ENCODE measurements at places on chromosomes 12 and 14.

- DNase-seq = no peak
Measured at GRCh38 chr12:88805286-88805685, 225.0 kb upstream of the KITLG start.

DNA sequence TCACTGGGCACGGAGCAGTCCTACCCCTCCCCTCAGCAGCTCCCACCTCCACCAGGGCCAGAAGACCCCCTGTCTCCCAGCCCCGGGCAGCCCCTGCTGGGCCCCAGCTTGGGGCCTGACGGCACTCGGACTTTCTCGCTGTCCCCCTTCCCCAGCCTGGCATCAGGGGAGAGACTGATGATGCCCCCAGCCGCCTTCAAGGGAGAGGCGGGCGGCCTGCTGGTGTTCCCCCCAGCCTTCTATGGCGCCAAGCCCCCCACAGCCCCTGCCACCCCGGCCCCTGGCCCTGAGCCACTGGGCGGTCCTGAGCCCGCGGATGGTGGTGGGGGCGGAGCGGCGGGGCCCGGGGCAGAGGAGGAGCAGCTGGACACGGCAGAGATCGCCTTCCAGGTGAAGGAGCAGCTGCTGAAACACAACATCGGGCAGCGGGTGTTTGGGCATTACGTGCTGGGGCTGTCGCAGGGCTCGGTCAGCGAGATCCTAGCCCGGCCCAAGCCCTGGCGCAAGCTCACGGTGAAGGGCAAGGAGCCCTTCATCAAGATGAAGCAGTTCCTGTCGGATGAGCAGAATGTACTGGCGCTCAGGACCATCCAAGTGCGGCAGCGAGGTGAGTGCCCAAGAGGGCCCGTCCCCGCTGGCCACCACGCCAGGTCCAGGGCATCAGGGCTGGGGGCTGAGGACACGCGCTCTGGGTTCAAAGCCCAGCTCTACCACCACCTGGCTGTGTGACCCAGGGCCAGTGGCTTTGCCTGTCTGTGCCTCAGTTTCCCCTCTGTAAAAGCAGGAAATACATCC is 58.6 kb downstream of the PHETA1 start:
- no peak for DNase-seq

DNA sequence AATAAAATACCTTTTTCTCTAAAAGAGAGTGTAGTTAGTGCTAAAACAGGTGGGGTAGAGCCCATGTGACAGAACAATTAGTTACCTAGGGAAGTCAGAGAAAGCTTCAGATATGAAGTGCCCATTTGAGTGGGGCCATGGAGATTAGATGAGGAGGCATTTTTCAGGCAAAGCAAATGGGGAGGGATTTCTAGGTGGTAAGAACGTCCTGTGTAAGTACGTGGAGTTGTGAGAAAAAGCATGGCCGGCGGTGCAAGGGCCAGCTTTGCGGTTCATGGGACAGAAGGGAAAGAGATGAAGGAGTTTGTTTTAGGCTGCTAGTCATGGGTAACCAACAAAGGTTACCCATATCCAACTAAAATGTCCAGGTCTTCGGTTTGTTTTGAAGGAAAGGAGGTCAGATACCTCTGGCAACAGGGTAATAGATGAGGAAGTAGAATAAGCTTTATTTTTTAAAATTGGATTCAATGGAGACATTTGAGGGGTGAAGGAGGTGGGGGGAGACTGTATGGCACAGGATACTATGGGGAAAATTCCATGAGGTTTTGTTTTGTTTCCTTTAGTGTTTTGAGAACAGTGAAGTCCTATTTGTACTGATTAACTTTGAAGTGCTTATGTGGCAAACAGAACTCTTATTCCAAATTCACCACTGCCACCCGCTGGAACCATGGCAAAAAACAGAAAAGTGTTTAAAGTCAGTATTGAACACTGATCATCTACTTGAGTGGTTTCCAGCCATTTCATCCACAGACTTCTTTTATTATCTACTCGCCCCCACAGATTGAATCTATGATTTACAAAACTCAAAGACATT is 10.0 kb upstream of the SNRPF start:
- DNase-seq = peak; percentile 39

DNA sequence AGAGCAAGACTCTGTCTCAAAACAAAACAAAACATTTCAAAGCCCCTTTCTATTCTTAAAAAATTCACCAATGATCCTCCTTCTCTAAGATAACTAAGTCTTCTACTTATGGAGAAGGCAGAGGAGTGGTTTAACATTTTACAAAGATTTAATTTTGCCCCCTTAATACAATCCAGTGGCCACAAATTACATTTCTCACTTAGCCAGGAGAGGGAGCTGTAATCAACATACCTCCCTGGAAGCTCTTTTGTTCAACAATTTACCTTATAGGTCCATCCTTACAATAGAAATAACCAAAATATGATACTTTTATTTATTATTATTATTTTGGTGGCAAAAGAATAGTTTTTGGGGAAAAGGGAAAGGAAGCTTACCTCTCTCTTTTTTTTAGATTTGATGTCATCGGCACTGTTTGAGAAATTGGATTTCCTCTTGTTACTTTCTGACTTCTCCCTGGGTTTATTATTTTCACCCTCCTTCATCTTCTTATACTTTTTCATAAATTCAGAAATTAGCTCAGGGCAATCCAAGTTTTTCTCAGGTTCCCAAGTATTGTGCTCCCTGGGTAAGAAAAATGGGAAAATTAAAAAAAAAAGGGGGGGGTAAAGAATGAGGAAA is 28.1 kb downstream of the CBX5 start:
- peak; percentile 59 for DNase-seq

GRCh38 chr12:56261503-56262232 is 3.5 kb upstream of the ANKRD52 start:
- DNase-seq = peak; percentile 70

DNA sequence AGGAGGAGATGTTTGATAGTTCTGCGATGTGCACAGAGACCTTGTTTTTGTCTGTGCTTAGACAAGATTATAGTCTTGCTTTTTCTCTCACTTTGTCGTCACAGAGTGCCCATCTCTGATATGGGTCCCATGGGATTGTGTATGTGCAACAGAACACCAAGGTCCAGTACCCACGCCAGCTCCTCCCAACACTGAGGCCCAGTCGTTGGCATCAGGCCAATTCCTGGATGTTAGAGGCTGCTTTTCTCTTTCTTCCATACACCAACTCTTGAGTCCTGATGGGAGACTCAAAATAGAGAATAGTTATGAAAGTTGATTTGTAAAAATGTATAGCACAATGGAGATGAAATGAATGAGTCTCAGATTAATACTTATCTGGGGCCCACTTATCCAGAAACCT is 22.7 kb upstream of the PRMT8 start:
- no peak for DNase-seq

GRCh38 chr12:119372540-119372939 is 38.0 kb downstream of the CCDC60 start:
- DNase-seq = no peak

GRCh38 chr12:47236109-47236714 is 156.5 kb upstream of the AMIGO2 start:
- peak; percentile 70 for DNase-seq

DNA sequence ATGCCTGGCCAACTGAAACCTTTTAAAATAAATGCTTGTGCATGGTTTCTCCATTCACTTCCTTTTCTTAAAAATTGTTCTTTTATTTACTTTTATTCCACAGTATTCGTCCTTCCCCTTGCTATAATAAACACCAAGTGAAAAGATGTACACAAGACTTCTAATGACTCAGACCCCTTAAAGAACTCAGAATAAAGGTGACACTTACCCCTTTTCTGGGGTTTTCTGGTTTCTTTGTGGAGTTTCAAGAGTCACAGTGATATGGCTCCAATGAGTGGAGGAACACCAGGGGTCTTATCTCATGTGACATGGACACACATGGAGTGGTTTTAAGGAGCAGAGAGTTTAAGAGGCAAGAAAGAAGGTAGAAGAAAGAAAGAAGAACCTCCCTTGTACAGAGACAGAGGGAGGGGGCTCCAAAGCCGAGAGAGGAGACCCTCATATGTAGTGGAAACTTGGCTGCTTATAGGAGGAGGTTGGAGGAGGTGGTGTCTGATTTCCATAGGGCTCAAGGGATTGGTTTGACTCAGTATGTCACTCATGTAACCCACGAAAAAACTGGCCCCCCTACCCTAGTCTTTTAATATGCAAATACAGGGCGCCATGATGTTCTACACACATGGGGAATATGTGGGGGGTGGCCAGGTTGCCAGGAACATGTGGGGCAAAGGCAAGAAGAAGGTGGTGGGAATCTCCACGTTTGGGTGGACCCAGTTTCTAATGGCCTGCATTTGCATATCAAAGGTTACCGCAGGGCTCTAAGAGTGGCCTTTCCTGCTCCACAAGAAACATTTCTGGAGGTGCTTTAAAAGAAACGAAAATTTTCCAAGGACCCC is 22.1 kb upstream of the CD69 start:
- no peak for DNase-seq

- DNase-seq = no peak
Measured at GRCh38 chr12:118315821-118316220, 56.9 kb downstream of the TAOK3 start.

DNA sequence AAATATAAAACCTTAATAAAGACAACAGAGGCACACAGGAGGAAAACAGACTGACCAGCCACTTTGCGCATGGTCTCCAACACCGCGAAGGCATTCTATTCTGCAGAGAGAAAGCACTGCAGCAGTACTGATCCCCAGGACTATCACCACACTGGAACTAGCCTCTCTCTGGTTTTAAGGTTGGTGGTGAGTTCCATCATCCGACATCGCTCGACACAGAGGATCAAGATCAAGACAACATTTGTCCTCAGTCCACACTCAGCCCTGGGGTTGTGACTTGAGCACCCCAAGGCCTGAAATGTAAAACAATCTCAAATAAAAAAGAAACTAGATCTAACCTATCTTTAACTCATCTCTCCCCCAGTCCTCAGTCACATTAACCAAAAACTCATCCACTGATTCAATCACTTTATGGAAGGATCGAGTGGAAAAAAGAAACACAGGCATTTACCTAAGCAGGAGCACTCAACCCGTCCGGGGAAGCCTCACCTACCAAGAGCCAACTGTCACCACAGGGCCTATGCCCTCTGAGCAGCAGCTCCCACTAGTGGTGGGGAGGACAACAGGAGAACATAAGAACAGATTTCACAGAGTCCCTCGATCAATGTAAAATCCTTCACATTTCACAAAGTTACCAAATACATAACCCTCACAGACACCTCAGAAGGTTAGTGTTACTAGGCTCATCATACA is 17.7 kb downstream of the STXBP6 start:
- DNase-seq = no peak

- DNase-seq = no peak
Measured at GRCh38 chr12:71440345-71440762, 756 bp downstream of the LGR5 start.

DNA sequence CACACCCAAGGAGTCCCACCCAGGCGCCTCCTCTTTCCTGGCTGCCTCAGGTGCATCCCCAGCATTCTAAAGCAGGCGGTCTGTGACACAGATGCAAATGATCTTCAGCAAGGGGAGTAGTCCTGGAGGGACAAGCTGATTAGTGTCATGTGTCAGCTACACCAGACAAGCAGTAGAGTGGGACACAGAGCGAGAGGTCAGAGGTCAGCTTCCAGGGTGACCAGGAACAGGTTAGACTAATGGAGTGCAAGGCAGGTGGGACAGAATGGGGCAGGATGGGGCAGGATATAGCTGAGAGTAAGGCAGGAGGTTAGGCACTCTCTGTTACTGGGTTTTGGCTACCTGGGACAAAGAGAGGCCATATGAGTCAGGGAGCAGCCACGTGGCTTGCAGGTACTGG is 534.0 kb downstream of the FUT8 start:
- no peak for DNase-seq

- DNase-seq = no peak
Measured at GRCh38 chr12:47602949-47603558, 102.8 kb downstream of the RPAP3 start.

DNA sequence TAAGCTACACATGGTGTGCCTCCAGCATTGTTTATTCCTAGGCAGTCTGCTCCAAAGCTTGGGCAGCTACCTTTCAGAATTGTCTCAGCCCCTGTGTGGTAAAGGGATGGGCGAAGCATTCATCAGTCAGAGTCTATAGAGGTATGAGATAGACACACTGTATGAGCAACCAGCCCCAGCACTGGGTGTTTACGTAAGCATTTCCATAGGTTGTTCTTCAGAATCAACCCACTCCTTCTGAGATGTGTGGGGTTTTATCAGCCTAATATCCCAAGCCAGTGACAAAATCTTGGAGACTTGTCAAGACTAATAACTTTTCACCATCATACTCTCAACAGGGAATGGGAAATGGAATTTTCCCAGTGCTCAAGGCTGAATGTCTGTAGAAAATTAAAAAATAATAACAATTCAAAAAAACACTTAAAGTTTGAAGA is 98.2 kb downstream of the BTG1 start:
- no peak for DNase-seq

GRCh38 chr12:823028-823698 is 70.8 kb downstream of the WNK1 start:
- no peak for DNase-seq

Data from brain microvascular endothelial cell (primary cell).